ENCODE measurements at places on chromosomes 3 and 15.

DNA sequence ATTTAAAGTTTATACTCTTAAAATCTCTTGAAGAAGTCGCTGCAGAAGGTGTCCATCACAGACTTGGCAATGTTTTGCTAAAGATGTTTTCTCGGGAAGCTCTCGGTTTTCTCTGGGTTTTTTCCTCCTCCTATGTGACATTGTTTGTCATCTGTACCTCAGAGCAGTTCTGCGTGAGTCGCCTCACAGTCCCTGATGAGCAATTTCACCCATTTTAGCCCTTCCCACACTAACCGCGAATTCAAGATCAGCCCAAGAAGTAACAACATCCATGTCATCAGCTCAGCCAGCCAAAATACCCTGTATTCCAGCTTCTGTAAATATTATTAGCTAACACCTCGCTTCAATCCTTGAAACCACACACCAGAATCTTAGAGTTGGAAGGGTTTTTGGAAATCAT lies 224.3 kb upstream of the SETMAR start:
- DNase-seq = no peak

DNA sequence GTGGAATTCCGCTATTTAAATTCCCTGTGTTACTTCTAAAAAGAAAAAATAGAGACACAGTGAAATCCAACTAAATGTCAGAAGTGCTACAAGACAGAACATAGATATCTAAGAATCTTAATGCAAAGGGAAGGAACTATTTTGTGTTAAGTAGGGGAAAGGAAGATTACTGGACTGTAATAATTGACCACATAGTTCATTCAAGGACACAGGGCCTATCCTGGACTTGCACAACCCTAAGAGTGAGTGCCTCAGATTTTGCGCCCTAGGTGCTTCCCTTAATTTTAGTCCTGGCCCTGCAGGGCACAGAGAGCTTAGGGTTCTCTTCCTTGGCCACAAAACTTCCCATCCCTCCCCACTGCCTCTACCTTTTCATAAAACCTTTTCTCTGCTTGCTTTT lies 3.5 kb upstream of the IL20RB start:
- DNase-seq = no peak

- DNase-seq = no peak
Measured at GRCh38 chr3:160373655-160374054, 25.4 kb downstream of the IFT80 start.

- no peak for DNase-seq
Measured at GRCh38 chr3:197283045-197283444, 15.4 kb downstream of the DLG1 start.

- DNase-seq = no peak
Measured at GRCh38 chr15:29571792-29572431, 250.4 kb downstream of the TJP1 start.

DNA sequence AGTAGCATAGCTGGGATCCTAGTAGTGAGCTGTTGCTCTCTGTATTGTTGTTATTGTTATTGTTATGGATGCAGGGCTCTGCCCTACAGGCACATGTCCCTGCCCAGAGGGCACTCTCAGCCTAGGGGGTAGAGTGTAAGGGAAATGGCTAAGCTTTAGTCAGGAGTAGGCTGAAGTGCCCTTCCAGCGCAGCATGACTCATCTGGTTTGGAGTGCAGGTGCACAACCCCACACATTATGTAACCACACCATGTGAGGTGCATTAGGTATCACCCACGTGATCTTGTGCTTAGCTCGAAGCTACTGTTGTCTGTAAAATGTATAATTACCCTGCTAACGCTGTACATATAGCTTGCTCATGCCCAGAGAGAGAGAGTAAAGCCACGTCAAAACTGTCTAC lies 48.3 kb upstream of the TIPARP start:
- DNase-seq = no peak

Data from iPS-NIHi11 (cell line).